ENCODE measurements at places on chromosomes 2 and 18.

- DNase-seq = no peak
Observed at GRCh38 chr18:33404244-33404873, 36.2 kb downstream of the CCDC178 start.

DNA sequence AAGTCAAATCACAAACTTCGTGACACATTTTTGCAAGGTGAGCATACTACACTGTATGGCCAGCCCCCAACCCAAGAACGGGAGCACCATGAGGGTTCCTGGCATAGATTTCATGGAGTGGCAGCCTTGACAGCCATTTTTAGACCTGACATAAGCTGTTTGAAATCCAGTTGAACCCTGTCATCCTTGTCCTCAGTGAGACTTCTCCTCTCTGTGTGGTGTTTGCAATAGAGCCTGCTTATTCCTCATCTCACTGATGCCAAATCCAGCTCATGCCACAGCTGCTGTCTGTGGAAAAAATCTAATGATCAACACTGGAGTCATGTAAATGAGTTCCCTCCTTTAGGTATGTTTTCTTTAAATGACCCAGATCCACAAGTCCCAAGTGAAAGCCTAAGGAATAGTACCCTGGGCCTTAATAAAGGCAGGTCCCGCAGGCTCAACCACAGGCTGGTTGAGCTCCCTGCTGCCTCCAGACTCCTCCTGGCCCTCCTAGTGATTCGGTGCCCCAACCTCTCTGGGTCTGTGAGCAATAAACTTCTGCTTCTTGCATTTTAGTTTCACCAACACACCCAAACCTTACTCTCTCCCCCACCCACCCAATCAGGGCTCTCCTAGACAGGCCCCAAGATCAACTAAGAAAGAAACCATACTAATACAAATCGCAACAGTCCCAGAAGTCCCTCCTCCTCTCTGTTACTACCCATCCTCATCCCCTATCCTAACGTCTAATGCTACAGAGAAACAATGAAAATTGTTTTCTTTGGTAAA, 8.4 kb upstream of the CREG2 start:
- no peak for DNase-seq

- DNase-seq = no peak
Observed at GRCh38 chr2:229673676-229674075, 40.7 kb downstream of the DNER start.

DNA sequence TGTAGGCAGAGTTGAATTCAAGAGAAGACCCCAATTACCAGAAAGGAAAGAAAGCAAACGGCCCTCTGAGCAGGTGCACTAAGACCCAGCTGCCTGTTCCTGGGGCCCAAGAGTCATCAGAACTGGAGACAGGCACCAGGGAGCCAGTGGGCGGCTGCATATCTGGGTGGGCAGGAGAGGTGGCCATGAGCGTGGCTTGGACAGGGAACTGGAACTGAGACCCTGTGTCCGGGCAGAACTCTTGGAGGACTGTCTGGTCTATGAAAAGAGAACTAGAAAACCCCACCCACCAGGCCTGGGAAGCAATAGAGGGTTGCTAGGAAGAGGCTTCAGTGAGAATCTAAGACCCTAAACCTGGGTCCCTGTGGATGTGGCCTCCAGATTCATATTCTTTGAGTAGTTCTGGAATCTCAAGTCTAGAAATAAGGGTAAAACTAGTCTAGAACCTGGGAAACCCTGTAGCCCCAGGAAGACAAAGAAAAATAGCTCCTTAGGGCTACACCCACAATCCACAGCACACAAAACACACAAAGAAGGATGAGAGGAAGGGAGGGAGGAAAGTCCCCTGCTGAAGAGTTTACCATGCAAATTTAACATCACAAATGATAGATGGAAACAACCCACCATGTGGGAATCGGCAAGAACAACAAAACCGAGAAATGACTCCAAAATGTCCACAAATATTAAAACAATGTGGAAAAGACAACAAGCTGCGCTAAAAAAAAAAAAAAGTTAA, 147.0 kb downstream of the HDAC4 start:
- DNase-seq = no peak

- DNase-seq = no peak
Observed at GRCh38 chr2:191029280-191029950, 15.4 kb upstream of the STAT1 start.

GRCh38 chr2:42029639-42030199, 18.1 kb upstream of the PKDCC start:
- DNase-seq = no peak

DNA sequence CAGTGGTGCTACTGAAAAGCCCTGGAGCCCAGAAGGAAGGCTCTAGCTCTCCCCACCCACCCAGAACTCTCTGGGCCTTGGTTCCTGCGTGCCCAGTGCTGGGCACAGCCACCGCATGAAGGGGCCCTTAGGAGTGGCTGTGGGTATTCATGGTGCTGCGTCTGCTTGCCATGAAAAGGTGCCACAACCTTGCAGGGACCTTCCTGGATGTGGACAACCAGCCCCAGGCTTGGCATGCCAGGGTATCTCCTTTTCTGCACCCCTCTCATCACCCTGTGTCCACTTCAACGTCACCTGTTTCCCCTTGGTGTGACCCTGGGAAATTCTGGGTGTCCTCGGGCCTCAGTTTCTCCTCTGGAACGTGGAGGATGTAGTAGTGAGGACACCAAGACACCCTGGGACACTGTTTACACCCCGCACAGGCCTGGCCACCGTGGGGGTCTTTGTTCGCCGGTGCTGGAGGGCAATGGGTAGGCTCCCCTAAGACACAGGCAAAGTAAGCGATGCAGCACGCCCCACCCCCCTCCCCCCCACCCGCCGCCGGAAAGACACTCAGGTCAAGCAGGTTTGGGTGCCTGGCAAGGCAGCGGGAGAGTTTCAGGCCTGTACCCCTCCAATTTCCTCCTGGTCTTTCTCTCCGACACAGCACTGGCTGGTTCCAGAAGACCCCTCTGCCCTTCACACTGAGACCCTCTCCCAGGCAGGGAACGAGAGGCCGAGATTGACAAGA, 34.8 kb upstream of the TAF1B start:
- DNase-seq = no peak

DNA sequence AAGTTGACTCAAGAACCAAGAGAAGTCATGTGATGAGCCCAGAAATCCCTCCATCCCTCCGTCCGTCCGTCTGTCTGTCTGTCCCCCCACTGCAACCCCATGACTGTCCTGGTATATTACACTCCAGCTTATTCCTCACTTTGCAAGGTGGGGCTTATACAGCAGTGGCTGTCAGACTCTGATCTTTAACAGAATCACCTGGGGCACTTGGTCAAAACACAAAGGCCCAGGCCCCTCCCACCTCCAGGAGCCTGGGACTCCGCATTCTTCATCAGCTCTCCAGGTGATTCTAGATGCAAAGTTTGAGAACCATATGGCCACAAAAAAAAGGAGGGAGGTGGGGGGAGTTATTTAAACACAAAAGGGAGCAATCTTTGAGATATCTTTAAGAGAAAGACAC, 61.4 kb downstream of the MYO5B start:
- DNase-seq = no peak

DNA sequence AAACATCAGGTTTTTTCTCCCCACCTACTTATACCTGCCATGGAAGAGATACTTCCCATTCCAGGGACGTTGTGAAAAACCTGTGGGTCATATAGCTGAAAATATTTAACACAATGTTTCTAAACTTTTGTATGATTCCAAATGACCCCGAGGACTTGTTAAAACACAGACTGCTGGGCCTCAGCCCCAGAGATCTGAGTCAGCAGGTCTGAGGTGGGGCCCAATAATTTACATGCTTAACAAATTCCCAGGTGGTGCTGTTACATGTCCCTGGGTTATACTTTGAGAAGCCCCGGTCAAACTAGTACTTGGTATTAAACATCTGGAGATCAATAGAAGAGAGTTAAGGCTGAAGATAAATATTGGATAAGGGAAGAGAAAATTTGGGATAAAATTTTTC, 71.4 kb upstream of the FRZB start:
- DNase-seq = no peak

GRCh38 chr2:102236132-102236531, 49.3 kb downstream of the IL1RL2 start:
- no peak for DNase-seq

DNA sequence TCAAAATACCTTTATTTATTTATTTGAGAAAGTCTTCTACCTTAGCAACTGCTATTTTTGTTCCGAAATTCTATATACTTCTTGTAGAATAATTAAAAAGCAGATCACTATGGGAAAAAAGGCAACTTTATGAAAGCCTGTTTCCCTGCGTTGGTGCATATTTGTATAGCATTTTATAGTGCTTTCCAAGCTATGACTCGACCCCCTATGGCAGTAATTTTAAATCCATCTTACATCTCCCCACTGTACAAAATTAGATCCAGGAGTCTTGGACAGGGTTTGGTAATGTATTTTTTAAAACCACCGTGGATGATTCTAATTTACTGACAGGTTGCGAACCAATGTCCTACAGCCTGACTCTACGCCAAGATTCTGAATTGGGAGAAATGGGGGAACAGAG, 10.1 kb downstream of the TANK start:
- DNase-seq = no peak

DNA sequence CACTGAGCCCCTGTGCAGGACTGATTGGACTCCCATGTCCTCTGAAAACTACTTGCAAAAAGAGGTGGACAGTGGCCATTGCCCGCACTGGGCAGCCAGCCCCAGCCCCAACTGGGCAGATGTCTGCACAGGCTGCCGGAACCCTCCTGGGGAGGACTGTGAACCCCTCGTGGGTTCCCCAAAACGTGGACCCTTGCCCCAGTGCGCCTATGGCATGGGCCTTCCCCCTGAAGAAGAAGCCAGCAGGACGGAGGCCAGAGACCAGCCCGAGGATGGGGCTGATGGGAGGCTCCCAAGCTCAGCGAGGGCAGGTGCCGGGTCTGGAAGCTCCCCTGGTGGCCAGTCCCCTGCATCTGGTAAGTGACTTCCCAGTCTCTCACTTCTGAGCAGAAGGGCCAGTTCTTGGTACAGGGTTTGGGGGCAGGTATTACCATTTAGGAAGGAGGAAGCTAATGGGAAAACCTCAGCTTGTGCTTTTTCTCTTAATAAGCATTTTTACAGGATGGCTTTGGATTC, 44.1 kb downstream of the TNFRSF11A start:
- DNase-seq = no peak

GRCh38 chr2:58051445-58051844, 4.8 kb downstream of the VRK2 start:
- DNase-seq = no peak

GRCh38 chr2:39265315-39265714, 21.5 kb upstream of the CDKL4 start:
- DNase-seq = no peak

GRCh38 chr2:150485871-150486538, 1.5 kb downstream of the RND3 start:
- DNase-seq = no peak

DNA sequence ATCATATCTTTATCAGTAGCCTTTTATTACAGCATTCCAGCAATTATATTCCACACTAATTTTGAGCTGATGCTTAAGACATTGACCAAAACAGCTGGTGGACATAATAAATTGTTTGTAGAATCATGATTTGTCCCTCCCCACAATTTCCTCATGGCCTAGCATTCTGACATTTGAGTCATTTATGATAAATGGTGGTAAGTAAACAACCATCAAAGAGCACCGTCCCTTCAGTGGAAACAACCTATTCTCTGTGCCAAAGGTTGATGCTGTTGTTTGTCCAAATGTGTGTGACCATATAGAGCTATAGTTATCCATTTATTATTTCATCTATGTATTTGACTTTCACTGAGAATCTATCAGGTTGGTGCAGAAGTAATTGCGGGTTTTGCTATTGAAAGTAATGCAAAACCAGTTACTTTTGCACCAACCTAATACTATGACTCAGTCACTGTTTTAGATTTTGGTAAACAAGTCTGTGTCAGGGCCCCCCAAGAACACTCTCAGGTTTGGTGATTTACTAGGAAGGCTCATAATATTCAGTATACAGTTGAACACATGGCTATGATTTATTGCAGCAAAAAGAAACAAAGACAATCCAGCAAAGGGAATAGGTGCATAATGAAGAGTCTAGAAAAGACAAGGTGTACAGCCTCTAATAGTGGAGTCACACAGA, 608.7 kb upstream of the REG3G start:
- DNase-seq = no peak

DNA sequence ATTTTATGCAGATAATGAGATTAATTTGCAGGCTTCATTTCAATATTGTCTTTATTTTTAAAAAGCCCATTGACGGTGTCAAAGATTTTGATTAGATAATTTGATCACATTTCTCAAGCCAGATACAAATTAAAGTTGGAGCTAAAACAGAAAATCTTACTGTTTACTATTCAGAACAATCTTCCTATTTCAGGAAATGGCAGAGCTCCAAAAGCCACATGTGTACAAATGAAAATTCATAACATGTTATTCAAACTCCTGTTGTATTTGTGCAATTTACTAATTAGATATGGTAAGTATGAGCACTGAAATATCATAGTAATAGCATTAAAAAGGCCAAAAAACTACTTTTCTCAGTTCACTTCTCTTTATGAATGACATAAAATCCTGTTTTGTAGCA, 682.9 kb downstream of the KCNJ3 start:
- DNase-seq = no peak
